Activated naive CD8-positive, alpha-beta T cell treated with anti-CD3 and anti-CD28 coated beads for 36 hours (primary cell): ENCODE measurements at places on chromosomes 2 and 18. TPM values are rescaled to one million over a fixed set of nuclear protein-coding genes. Genes with fewer than 3 reads are reported as not detected.

Gene CYP27C1
- total RNA-seq: not detected

Gene FTCDNL1
- 3.4 TPM for total RNA-seq

DNA sequence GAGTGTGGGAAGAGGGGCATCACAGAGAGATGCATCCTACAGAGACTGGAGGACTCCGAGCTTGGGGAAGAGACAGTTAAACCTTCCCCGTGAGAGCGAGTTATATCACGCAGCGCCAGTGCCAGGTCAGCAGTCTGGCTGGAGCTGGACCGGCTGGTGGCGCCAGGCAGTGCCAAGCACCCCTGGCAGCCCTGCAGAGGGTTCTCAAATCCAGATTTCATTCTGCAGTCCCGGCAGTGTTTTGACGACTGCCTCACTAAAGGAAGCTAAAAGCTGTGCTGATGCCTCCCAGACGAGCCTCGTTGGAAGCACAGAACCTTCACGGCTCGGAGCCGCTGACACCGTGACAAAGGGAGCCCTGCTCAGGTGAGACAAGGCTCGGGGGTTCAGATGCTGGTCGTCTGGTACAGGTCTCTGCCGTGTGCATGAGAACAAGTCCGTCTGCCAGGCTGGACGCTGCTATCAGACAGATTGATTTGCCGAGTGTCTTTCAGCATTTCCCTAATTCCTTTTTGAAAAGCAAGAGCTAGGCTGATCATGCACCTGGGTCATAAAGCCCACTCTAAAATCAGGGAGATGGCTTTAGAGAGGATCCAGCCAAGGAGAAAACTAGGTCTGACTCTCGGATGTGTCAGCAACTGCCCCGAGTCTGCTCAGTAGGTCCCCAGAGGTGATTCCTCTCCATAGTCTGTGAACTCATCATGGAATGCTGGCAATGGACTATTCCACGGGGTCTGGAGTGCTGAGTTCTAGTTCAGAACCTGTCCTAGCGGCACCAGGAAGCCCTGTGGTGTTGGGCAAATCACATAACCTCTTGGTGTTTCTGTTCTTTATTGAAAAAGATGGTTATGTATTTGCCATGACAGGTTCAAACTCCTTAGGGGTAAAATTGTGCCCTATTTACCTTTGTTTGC, 240.6 kb downstream of the SOX11 start:
- no peak overlapping the region for H3K27ac ChIP-seq
- DNase-seq: no peak
- H3K4me1 ChIP-seq: no peaks in the 10 kb centered on the region
- no peaks in the 10 kb centered on the region for H3K27me3 ChIP-seq
- no peak overlapping the region for H3K4me3 ChIP-seq
- no peaks in the 10 kb centered on the region for H3K36me3 ChIP-seq

DNA sequence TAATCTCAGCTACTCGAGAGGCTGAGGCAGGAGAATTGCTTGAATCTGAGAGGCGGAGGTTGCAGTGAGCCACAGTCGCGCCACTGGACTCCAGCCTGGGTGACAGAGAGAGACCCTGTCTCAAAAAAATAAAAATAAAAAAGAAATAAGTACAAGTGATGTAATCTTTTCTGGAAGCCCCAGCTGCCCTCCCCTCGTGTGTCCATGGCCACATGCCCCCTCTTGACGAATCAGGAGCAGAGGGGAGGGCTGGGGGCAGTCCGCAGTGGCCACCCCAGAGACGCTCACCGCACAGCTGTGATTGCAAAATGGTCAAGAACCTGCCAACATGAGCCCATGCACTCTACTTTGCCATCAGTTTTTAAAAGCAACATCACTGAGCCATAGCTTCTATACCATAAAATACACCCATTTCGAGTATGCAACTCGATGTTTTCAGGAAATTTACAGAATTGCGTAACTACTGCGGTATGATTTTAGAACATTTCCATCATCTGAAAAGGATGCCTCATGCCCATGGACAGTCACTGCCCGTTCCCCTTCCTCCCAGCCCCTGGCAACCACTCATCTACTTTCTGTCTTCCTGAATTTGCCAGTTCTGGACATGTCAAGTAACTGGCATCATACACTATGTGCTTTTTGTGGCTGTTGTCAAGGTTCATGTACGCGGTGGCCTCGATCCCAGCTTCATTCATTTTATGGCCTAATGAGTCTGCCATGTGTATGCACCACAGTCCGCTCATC, 88.1 kb downstream of the NDUFA10 start:
- no peak overlapping the region for H3K27ac ChIP-seq
- no peaks in the 10 kb centered on the region for H3K27me3 ChIP-seq
- DNase-seq: no peak
- no peak overlapping the region for H3K4me3 ChIP-seq
- H3K36me3 ChIP-seq: peaks cover 6% of the 10 kb centered on the region

DNA sequence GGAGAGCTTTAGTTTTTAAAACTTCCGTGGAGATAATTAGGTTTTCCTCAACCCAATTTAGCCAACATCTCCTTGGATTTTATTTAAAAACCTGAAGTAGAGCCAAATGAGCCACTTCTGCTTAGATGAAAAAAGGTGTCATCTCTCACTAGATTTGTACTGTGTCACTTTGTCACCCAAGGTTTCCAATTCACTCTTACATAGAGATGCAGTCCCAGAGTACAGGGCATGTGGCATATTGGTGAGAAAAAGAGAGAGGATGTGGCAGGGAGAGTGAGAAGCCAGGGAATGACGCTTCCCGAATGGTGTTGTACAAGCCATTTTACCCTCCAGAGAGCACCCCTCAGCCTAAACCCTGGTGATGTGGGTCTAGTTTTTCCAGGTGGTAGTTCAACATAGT, 44.4 kb upstream of the CTLA4 start:
- peaks cover 7% of the 10 kb centered on the region for H3K36me3 ChIP-seq
- no peak overlapping the region for H3K27ac ChIP-seq
- H3K4me3 ChIP-seq: no peak overlapping the region
- peaks cover 21% of the 10 kb centered on the region for H3K4me1 ChIP-seq
- no peaks in the 10 kb centered on the region for H3K27me3 ChIP-seq
- no peak for DNase-seq

- peaks cover 1% of the 10 kb centered on the region for H3K36me3 ChIP-seq
- no peak overlapping the region for H3K4me3 ChIP-seq
- DNase-seq: no peak
- H3K27me3 ChIP-seq: no peaks in the 10 kb centered on the region
- no peaks in the 10 kb centered on the region for H3K4me1 ChIP-seq
These were observed 141.3 kb downstream of the SEPTIN10 start for GRCh38 chr2:109472331-109472959.
